Testis (tissue), 5 donors: ENCODE measurements at places on chromosomes 4 and X. TPM values are rescaled to one million over a fixed set of nuclear protein-coding genes. Genes with fewer than 3 reads are reported as not detected.

DNA sequence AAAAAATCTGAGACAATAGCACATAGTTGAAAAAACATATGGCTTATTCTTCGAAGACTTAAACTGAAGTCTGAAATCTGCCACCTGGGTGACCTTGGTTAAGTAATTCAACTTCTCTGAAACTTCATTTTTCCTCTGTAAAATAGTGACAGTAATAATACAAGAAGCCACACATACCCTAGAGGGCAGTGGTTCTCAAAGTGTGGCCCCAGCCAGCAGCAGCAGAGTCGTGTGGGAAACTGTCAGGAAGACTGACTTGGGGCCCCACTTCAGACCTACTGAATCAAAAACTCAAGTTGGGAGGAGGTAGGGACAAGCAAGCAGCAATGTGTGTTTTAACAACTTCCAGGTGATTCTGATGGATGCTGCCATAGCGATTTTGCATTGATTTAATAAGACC, 249.9 kb downstream of the HNRNPD start:
- DNase-seq: no peak

GRCh38 chrX:4560192-4560591, 846.7 kb upstream of the PRKX start:
- DNase-seq: no peak

GRCh38 chrX:117274965-117275364, 812.2 kb upstream of the CT83 start:
- no peak for DNase-seq

DNA sequence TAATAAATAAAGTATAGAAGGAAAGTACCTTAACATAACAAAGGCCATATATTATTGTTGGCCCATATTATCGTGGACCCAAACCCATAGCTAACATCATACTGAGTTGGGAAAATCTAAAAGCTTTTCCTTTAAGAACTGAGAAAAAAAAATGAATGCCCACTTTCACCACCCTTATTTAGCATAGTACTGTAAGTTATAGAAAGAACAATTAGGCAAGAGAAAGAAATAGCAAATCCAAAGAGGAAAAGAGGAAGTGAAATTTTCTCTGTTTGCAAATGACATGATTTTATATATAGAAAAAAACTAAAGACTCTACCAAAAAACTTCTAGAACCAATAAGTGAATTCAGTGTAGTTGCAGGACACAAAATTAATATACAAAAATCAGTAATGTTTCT, 1854.6 kb downstream of the PCDH7 start:
- no peak for DNase-seq

DNA sequence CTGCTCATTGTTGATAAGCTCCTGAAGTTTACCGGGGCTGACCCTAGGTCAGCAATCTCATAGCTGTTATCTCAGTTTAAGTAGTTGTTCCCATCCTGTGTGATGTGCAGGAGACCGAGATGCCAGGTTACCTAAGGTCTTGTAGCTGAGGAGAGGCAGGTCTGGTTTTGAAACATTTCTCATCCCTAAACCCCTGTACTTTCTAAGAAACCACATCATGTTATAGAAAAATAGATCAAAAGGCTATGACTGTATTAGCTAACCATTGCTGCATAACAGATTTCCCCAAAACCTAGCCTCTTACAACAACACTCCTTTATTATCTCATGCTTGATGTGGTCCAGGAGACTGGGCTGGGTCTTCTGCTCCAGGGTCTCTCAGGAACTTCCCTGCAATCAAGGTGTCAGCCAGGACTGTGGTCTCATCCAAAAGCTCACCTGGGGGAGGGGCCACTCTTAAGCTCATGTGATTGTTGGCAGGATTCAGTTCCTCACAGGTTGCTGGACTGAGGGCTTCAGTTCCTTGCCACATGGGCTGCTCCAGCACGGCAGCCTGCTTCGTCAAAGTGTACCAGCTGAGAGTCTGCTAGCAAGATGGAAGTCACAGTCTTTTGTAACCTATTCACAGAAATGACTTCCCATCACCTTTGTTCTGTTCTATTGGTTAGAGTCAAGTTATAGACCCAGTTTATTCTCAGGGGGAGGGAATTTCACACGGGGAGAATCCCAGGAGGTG, 60.9 kb upstream of the CLCN4 start:
- no peak for DNase-seq

DNA sequence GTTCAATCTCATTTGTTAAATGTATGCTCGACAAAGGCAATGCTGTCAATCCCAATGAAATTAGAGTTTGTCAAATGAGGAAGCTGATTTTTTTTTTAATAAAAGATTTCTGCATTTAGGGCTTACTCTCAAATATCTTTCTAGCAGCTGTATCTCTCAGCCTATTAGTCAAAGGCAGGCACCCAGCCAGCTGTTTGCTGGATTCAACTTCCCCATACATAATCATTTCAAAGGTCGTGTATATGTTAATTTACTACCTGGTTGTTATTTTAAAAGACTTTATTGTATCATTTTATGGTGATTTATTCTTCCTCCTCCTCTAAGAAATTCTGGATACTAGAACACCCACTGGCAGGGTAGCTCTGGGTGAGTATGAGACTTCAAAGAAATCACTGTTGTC, 27.1 kb downstream of the RAI2 start:
- no peak for DNase-seq

DNA sequence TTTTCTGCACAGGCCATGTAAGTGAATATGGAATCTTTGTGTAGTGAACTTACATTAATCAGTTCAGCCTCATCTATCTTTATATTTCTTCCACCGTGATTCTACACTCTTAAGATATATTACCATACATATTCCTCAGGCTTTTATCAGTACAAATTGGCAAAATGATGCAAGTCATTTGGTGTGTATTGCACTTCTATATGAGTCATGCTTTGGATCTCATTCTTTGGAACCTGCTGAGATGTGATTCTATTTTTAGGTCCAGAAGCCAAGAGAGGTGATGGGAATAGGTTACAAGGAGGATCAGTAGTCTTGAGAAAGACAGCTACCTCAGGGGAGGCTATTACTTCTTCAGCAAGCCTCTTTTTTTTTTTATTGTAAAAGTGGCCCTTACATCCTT, 204.4 kb downstream of the ZNF330 start:
- DNase-seq: no peak

GRCh38 chrX:103175944-103176753, 38.8 kb upstream of the BEX4 start:
- DNase-seq: peak; percentile 76

GRCh38 chrX:129698150-129698549, 40.6 kb upstream of the XPNPEP2 start:
- DNase-seq: no peak

GRCh38 chr4:71867598-71867997, 83.7 kb upstream of the GC start:
- DNase-seq: no peak

DNA sequence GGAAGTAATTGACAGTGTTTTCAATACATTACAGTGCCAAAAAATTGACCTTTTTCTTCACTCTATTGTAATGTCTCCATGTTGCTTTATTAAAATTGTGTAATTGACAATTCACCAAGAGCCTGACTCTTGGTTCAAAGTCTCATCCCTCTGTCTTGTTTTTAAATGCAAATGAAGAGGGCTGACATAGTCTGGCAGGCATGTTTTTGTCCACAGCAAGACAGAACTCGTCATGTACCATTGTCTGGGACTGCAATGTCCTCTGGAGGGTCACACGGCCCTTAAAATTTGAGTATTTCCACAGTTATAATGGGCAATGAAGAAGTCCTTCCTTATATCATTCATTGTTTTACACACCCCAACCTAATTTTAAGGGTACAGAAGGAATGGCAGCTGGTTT, 38.0 kb upstream of the FBXW7 start:
- no peak for DNase-seq

- DNase-seq: peak; percentile 18
Measured at GRCh38 chrX:40465735-40466551, 114.8 kb upstream of the ATP6AP2 start.

DNA sequence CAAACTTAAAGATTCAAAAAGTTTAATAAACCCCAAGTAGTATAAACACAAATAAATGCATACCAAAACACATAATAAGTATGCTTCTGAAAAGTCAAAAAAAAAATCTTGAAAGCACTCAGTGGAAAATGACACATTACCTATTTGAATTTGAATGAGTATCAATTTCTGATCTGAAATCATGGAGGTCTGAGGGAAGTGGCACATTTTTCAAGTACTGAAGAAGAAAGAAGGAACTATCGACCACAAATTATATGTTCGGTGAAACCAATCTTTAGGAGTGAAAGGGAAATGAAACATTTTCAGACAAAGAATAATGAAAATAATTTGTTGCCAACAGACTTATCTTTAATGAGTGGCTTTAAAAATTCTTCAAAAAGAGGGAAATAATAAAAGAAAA, 12.1 kb upstream of the F9 start:
- DNase-seq: no peak

GRCh38 chr4:122167369-122167768, 15.2 kb downstream of the BLTP1 start:
- no peak for DNase-seq

DNA sequence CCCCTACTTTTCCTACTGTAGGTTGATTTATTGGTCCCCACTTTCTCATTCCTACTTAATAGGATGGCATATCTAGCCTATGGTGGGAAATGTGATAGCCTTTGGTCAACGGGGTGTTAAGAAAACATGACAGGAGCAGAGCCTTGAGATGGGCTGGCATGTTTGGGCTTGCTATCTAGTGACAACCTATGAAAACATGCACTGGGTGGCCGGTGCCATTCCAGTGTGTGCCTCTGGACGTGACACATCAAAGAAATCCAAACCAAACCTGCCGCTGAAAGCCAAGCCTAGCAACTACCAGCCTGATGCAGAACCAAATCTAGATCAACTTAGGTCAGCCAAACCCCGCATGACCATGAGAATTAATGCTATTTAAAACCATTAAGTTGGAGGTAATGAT, 317.6 kb downstream of the DMD start:
- no peak for DNase-seq

DNA sequence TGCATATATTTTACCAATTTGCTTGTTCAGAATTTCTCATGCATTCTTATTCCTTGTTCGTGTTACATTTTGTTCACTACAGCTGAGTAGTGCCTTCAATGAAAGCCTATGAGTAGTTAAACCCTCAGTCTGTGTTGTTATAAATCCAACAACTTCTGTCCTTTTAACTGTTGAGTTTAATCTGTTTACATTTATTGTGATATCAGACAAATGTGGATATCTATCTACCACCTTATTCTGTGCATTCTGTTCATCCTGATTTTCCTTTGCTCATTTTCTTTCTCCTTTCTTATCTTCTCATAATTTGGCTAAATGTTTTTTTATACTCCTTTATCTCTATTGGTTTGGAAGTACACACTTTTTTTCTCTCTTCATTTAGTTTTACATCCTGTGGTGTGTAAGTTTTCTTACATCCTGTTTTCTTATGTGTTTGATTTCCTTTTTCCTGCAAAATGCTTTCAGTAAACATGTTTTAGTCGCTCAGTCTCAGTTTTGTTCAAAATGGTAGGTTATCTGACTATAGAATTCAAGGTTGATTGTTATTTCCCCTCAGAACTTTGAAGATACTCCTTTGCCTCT, 54.2 kb downstream of the CASP6 start:
- no peak for DNase-seq

- DNase-seq: no peak
Measured at GRCh38 chr4:6991249-6991648, 51.9 kb upstream of the TADA2B start.

- DNase-seq: no peak
Measured at GRCh38 chrX:69813677-69814076, 197.8 kb downstream of the EDA start.

DNA sequence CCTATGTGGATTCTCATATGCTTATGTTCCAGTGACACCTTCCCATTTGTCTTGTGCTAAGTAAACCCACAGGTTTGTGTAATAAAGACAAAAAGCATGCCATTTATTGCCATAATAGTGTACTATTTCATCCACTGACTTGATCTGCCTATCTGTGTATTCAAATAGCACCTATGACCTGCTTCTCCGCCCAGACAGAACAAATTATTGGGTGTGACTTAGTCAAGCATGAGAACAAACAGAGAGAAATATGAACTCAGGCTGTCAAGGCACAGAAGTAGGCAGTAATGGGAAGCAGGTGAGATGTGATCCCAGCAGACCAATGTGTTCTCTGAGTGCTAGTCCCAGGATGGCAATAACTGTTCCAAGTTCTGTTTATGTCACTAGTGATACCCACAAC, 25.4 kb downstream of the ELOVL6 start:
- DNase-seq: no peak

DNA sequence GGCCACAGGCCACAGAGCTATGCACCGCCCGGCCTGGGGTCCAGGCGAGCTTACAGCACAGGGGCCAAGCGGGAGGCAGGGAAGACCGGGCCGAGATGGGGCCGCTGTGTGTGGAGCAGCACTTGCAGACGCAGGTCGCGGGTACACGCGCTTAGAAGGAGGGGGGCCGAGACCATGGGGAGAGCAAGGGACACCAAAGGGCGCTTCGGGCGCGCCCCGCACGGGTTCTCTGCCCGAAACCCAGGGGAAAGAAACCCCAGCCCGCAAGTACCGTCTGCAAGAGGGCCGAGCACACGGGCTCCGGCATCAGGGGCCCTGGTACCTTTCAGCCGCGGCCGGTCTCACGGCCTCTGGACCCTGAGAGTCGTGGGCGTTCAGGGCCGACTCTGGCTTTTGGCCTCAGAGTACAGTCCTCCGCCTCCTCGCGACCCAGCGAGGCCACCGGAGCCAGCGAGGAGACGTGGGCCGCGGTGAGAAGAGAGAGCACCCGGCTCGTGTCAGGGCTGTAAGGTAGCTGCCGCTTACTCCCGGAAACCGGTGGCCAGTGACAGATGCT, 342 bp downstream of the EOLA2 start:
- no peak for DNase-seq

- peak; percentile 50 for DNase-seq
Measured at GRCh38 chr4:169348541-169348940, 77.8 kb upstream of the SH3RF1 start.

- no peak for DNase-seq
Measured at GRCh38 chr4:1212546-1213335, 36.2 kb downstream of the CTBP1 start.

GRCh38 chrX:47880927-47881326, 44.2 kb downstream of the ZNF81 start:
- no peak for DNase-seq

DNA sequence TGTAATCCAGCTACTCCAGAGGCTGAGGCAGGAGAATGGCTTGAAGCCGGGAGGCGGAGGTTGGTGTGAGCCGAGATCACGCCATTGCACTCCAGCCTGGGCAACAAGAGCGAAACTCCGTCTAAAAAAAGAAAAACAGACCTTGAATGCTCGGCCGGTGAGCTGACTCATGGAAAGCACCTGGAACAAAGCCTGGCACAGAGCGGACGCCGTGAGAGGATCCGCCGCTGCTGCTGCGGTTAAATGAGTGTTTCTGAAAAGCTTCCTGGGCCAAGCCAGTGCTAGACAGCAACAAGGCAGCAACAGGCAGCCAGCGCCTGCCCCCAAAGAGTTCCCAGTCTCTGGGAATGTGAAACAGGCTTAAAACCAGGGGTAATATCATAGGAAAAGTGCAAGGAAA, 186.4 kb downstream of the AFAP1 start:
- DNase-seq: no peak

Gene CHRDL1
- 8.4 TPM for total RNA-seq

Gene ARMCX6
- total RNA-seq: 28.4 TPM

Gene FAM9C
- total RNA-seq: 2.8 TPM

Gene DDX3X
- total RNA-seq: 157 TPM

Gene NMU
- 4.3 TPM for total RNA-seq

Gene MMRN1
- 7.1 TPM for total RNA-seq

Gene COMMD8
- 17.8 TPM for total RNA-seq

Gene POU3F4
- total RNA-seq: not detected

Gene SPANXB1
- 49.4 TPM for total RNA-seq
